ENCODE measurements at places on chromosomes 11 and 22.
A peak's percentile ranks its signal among the peaks of the same experiment; 100 is the strongest.

GRCh38 chr22:32620992-32621391, 146.4 kb downstream of the FBXO7 start:
- DNase-seq: no peak

- no peak for DNase-seq
These were observed 220.8 kb downstream of the RAB38 start for GRCh38 chr11:87954476-87954875.

GRCh38 chr11:93718057-93718563, 23.2 kb downstream of the TAF1D start:
- DNase-seq: no peak

GRCh38 chr11:102201776-102202175, 91.5 kb downstream of the YAP1 start:
- no peak for DNase-seq

DNA sequence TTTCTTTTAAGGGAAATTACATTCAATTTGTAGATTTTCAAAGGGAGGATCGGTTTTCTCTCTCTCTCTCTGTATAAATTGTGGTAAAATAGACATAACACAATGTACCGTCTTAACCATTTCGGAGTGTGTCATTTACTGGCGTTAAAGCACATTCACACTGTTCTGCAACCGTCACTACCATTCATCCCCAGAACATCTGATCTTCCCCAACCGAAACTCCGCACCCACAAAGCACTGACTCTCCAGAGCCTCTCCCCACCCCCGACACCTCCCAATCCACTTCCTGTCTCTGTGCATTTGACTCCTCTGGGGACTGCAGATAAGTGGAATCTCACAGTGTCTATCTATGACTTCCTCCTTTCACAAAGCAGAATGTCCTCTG, 15.9 kb upstream of the GRAMD4 start:
- DNase-seq: peak; percentile 16

GRCh38 chr22:31892080-31892433, 52.3 kb upstream of the YWHAH start:
- DNase-seq: no peak

DNA sequence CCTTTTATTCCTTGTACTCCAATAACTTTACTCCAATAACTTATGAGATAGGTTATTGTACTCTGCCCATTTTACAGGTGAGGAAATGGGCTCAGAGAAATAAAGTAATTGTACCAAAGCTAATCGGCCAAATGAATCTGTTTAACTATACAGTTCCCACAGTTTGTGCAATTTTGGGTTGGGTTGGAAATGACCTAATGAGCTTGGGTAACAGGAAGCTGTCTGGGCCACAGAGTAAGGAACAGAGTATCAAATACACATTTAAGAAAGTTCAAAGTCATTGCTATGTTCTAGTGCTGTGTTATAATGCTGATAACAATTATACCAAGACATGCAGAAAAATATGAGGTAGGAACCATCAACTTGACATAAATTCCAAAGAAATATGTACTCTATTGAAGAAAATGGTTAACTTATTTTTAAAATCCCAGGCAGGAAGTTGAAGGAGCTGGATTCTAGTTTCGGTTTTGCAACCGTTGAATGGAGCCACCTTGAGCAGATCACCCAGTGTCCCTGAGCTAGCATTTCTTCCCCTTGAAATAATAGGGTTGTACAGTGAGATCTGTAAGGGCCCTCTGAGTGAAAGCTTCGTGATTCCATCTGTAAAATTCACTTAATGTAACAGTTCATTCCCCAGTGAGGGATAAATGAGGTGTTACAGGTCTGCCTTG, 360.9 kb upstream of the NARS2 start:
- DNase-seq: no peak

- no peak for DNase-seq
These were observed 11.0 kb downstream of the MS4A6E start for GRCh38 chr11:60338053-60338452.

GRCh38 chr22:21850660-21851059, 16.8 kb downstream of the MAPK1 start:
- DNase-seq: no peak

DNA sequence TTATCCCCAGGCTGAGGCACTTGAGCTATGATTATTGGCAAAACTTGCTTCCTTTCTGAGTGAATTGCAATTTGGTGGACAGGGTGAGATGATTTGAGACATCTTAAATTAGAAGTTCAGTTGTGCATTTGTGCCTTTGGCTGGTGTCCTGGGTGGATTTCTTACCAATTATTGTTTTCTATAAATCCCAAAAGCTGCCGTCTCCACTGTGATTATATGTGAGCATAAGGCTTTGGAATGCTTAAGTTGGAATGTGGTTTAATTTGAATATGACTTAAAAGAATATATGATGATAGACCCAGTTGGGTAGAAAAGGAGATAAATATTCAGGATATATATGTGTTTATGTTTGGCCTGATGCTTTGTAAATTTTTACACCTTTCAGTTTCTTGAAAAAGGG, 70.0 kb downstream of the EXT2 start:
- DNase-seq: no peak

DNA sequence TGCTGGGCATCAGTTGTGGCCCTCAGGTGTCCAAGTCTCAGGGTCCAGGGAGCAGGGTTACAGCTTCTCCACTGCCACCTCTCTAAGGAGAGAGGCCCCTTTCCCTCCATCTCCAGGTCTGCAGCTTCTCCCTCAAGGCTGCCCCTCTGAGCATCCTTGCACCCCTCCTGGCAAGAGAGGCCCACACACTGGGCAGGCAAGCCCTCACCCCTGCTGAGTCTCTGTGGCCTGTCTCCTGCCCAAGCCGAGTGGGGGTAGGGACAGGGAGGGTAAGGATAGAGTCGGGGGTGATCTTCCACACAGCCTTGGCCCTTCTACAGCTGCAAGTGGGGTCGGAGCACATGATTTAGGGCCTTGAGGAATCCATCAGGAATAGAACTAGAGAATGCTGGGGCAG, 76.6 kb downstream of the ST3GAL4 start:
- DNase-seq: no peak

- DNase-seq: no peak
These were observed 17.8 kb downstream of the FIBIN start for GRCh38 chr11:27011560-27012233.

DNA sequence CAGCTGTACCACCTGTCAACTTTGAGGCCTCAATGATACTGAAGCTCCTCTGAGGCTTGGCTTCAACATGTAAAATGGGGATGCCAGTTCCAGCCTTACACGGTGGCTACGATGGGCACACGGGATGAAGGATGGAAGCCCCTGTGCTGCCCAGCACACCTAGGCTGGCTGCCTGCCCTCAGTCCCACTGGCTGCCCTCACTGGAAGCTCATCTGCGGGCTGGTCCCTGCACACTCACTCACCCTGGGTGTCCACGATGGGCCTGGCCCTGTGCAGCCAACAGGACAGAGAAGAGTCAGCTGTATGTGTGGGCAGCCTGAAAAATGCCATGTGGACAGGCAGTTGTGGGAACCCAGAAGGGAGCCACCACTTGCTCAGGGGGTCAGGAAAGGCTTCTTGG, 2.2 kb downstream of the YIF1A start:
- DNase-seq: no peak

- DNase-seq: no peak
These were observed 973.2 kb downstream of the NTM start for GRCh38 chr11:132343445-132344175.

GRCh38 chr11:82858556-82859091, 41.6 kb downstream of the PRCP start:
- peak; percentile 34 for DNase-seq

DNA sequence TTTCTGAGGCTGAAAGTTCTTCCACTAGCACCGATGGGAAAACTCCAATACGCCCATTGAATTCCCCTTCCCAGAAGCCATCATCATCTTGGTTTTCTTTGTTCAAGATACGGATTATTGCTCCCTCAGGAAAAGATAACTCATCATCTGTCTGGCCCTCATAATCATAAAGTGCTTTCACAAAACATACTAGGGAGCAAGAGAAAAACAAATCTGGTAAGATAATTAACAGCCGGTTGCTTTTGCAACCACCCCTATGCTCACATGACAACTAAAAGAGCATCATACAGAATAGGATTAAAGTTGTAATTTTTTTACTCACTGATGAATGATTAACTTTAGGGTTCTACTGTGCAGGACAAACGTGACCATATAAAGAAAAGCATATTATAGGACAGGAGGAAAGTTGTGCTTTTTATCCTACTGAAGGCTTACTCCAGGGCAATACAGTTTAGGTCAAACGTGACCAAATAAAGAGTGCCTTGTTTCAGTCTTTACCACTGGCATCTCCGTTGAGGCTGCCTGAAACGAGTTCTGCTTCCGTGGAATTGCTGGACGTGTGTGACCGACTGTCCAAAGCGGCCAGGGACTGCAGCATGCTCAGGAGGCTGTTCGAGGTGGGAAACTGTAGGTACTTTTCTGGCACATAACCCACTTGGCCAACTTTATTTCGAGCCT, 28.6 kb downstream of the ATG16L2 start:
- peak; percentile 76 for DNase-seq

DNA sequence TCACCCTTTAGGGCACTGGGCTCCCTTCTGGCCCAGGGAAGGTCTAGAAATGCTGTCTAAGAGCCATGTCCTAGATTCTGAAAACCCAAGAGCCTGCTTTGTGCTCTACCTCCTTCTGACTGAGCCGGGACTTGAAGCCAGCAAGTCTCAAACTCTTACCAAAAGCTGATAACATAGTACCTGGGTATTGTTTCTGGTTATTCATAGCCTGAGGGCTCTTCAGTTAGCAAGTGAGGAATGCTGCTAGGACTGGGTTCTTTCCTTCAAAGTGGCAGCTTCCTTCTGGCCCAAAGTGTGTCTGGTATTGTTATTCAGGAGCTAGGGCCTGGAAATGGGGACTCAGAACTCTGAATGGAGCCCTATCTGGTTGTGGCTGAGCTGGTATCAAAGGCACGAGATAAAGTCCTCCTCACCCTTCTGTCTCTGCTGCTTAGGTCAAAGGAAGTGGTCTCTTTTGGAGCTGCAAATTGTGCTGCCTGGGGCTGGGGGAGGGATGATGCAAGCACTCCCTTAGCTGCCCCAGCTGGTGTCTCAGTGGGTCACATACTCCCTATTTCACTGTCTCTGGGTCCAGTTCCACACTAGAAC, 696.0 kb upstream of the CCDC179 start:
- DNase-seq: no peak

DNA sequence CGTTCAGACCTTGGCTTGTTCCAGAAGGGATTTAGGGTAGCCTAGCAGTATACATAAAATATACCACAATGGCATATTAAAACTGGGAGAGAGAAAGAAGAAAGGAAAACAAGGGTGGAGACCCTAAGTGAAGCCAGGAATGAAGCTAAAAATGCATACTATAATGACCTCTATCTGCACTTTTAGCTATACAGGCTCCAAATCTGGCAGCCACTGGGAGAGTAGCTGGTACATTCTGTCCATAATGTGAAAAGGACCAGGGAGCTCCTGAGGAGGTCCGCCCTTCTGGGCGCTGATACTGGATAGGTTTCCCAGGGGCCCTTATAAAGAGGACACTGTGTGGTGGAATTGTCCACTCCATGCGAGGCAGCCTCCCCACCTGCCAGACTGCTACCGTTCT, 42.8 kb downstream of the PRDM11 start:
- DNase-seq: no peak

DNA sequence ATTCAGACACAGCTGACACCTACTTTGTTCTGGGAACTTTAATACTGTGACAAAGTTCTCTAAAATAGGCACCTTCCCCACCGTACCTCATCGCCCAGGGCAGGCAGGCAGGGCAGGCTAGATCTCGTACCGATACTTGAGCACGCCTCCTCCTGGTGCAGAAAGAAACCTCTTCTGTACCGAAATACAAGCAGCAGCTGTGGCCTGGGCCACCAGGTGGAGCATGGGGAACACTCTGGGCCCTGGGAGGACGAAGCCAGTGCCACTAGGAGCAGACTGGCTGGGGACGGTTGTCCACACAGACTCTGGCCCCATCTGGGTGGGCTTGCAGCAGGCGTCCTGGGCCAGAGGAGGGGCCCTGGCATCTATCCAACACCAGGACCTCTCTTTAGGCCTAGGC, 12.8 kb downstream of the PMM1 start:
- DNase-seq: peak; percentile 59

- no peak for DNase-seq
These were observed 13.5 kb upstream of the TUB start for GRCh38 chr11:8067567-8067928.

- no peak for DNase-seq
These were observed 4.4 kb downstream of the CYB5R2 start for GRCh38 chr11:7668911-7669310.

GRCh38 chr11:80417681-80418080, 976.9 kb upstream of the TENM4 start:
- no peak for DNase-seq

DNA sequence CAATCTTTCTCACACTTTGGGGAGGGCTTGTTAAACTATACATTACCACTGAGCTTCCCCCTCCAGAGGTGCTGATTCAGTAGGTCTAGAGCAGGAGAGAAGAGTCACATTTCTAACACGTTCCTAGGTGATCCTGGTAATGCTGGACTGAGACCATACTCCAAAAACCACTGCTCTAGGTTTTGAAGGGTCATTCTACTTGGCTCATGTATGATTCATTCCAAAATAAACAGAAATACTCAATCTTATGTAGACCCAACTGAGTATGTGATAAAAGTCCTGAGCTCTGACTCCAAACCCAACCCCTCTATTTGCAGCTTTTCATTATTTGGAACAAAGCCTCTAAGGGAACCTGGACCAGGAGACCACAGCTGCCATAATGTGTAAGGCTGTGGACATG, 782.9 kb upstream of the CCDC90B start:
- DNase-seq: no peak

DNA sequence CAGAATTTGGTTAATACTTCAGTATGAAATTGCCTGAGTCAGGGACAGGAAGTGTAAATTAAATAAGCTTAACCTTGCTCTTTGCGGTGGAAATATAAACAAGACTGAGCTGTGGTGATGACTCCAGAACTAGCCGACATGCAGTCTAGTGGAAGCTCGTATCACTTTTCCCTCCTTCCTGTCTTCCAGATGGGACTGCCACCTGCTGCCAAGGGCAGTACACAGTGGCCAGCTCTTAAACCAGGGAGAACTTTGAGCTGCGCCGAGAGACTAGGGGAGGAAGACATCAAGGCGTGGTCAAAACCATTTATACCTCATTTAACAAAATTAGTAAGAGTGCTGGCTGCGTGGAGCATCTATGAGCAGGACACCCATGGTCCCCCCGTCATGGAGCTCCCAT, 31.3 kb upstream of the CTTN start:
- DNase-seq: peak; percentile 76

- no peak for DNase-seq
These were observed 7.8 kb downstream of the ELFN2 start for GRCh38 chr22:37419370-37419968.

DNA sequence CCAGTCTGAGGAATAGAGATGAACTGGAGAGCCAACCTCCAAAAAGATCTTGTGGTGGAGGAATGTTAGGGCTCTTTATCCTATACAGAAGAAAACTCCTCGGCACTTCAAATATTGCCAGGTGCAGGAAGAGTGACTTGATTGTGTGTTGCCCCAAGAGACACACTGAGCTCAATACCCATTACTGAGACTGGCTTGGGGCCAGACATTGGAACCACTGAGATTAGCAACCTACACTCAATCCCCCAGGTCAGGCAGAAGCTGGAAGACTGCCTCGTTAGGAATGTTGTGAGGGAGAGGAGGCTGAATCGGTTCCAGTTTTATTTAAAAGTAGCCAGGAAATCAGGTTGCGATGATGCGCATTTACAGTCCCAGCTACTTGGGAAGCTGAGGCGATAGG, 2.4 kb upstream of the SGSM3 start:
- no peak for DNase-seq
